Activated CD8-positive, alpha-beta memory T cell treated with anti-CD3 and anti-CD28 coated beads, Interleukin-2, amount 10 ng/mL, durations not matched to agents 7 days and 5 days (primary cell): ENCODE measurements at places on chromosomes 2 and 18. TPM values are rescaled to one million over a fixed set of nuclear protein-coding genes. Genes with fewer than 3 reads are reported as not detected.

DNA sequence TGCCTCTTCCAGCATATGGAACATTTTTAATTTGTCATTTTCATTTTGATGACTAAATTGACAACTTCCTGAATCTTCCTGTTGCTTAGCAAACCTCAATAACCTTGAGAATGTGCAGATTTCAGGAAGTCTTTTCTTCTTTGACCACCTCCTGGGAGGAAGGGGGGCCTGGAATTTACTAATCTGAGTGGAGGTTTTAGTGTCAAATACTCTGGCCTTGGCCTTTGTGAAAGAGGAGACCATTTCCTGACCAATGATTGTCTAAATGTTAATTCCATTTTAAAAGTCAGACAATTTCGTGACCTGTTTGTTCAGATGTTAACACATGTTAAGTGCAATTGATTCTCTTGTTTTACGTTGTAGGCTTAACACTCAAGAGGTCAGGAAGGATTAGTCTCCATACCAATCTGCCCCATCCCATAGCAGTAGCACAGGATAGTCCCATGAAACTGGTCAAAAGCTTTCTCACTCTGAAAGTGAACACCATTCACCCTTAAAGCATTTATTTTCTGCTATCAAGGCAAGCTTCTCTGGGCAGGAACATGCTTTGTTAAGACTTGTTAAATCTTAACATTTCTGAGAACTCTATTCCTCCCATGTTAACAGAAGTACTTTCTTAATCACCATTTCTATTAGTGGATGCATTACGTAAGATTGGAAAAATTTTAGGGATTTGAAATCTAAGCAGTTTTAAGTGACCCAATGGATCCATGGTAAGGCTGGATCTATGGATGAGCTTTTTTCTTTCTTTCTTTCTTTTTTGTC, 219.6 kb downstream of the RND3 start:
- DNase-seq, result no peak

DNA sequence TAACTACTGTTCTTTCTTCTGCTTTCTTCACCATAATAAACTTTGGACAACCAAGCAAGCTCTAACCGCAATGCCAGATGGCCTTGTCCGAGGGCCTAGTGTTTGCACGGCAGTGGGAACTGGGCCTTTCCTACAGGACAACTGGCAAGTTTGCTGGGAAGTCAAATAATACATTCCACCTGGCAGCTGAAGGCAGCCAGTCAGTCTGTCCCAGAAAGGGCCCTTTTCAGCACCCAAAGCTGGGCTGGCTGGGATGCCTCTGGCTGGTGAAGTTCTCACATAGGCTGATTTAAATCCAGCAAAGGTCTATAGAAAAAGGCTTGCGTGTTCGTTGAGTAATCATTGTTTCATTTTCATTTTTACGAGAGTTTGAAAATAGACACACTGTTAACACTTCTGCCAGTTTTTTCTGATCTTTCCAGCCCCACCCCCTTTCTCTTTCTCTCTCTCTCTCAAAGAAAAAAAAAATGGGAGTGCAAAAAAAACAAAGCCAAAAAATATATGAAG, 110.0 kb upstream of the EPAS1 start:
- DNase-seq, result peak; percentile 61

DNA sequence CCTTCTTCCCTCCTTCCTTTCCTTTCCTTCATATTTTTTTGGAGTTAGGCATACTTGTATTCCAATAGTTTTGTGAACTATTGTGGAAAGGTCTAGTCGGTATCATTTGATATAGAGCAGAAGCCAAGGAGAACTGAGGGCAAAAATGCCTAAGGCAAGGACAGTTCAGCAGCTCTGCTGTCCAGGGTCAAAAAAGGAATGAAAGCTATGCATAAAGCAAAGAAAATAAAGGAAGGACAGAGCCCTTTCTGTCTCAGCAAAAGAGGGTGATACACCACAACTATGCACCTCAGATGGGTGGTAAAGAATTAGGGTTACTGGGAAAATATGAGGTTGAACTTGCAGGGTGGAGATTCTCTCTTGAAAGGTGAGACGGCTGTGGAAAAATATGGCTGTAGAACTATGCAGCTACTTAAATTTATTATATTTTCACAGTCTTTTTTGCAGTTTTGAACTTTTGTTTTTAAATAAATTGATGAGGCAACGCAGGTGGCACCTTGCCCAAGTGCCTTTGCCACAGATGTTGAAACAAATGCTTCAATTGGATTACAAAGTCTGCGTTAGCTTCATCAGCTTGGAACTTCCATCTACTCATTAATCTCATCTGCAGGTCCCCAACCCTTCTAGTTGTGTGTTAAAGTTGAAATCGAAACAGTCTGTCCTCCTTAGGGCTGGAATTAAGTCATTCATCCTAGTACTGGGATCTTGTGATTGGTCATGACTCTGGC, 20.8 kb downstream of the LHCGR start:
- DNase-seq, result no peak

- DNase-seq, result no peak
These were observed 98.9 kb upstream of the LGALSL start for GRCh38 chr2:64354857-64355680.

- no peak for DNase-seq
These were observed 84.5 kb upstream of the PGAP1 start for GRCh38 chr2:197011021-197011417.

- DNase-seq, result no peak
These were observed 1.3 kb upstream of the EIF2AK3 start for GRCh38 chr2:88628571-88628939.

DNA sequence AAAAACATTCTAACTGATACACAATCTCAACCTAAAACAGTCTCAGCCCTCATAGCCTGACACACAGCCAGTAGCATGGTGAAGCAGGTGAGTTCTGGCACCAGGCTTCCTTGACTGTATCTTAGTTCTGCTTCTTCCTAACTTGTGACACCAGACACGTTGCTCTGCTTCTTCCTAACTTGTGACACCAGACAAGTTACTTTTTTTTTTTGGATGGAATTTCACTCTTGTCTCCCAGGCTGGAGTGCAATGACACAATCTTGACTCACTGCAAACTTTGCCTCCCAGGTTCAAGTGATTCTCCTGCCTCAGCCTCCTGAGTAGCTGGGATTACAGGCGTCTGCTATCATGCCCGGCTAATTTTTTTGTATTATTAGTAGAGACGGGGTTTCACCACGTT, 6.7 kb upstream of the ATG16L1 start:
- DNase-seq, result no peak

ABCG8 gene
- total RNA-seq, result not detected

MC5R gene
- total RNA-seq, result 0.12 TPM
